ENCODE measurements at places on chromosomes 11 and 22.
A peak's percentile ranks its signal among the peaks of the same experiment; 100 is the strongest.

GRCh38 chr22:30457981-30458380 lies 13.8 kb downstream of the SEC14L3 start:
- no peak for DNase-seq

DNA sequence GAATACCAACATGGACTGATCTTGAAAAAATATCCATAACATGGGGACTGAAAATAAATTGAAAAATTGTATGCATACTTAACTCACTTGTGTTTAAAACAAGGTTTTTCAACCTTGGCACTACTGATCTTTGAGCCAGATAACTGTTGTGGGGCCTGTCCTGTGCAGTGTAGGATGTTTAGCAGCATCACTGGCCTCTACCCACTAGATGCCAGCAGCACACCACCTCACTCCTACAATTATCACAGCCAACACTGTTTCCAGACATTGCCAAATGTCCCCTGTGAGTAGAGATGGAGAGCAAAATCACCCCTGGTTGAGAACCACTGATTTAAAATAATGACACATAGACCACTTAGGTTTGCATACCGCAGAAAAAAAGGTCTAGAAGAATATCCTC lies 45.0 kb upstream of the SLC1A2 start:
- no peak for DNase-seq

GRCh38 chr11:58742981-58743880 lies 11.5 kb upstream of the GLYAT start:
- no peak for DNase-seq

DNA sequence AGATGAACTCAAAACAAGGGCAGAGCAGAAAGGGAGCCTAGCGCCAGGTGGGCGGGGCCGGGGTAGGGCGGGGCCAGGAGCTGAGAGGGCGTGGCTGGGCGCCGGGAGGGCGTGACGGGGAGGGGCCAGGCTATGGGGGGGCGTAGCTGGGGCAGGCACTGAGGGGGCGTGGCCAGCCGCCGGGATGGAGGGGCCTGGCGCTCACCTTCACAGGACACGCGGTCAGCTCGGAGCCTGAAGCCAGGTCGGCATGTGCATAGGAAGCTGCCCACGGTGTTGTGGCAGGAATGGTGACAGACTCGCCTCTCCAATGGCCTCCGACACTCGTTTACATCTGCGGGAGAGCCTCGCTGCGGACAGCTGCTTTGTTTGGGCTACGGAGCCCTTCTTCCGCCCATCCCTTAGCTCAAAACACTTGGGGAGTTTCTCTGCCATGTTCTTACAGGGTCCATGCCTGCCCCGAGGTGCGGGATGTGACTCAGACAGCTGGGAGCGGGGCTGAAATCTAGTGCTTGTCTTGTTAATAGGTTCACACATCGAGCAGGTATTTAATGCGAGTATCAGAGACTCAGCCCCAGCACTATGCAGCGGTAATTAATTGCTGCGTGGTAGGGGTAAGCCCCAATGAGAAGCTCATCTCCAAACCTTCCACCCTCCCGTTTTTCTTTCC lies 13.4 kb downstream of the VWCE start:
- DNase-seq = no peak

DNA sequence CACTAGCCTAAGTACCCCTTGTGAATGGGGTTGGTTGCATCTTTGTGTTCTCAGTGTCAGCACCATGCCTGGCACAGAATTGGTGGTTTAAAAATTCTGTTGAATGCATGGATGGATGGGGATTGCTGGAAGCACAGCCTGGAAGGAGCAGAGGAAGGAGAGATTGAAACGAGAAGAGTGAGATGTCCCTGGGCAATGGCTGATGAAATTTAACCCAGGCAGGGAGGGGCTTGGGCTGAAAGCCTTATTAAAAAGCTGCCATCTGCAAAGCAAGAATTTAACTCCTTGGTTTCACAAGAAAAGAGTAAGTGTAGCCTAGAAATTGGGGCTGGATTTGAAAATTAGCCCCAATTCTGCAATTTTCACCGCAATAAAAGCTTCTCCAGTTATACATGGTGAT lies 126.7 kb downstream of the TEAD1 start:
- DNase-seq = no peak

GRCh38 chr11:94049351-94049750 lies 28.2 kb downstream of the HEPHL1 start:
- DNase-seq = no peak

- no peak for DNase-seq
Observed at GRCh38 chr11:70643642-70644041, 245.3 kb downstream of the CTTN start.

DNA sequence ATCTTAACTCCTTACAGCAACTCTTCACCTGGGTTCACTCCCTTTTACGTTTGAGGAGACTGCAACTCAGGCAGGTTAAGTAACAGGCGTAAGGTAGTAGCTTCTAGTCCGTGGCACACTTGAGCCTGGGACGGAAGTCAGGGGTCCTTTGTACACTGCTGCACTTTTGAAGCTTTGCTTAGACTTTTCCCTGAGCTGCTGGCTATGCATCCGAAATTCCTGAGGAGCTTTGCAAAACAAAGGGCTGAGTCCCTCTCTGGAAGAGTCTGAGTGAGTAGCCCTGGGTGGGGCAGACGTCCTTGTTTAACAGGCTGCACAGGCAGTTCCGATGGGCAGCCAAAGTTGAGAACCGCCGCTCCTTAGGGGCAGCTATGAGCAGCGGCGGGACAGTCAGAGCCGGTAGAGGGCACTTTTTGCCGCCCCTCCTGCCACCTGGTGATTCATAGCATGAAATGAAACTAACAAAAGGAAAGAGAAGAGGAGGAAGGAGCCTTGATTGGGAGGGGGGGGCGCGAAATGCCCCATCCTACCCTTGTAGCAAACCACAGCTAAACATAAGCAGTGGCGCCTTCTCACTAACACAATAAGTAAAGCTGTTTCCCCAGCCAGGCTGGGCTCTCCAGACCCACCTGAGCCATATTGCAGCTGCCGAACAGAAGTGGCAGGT lies 1.4 kb downstream of the TMEM109 start:
- peak; percentile 47 for DNase-seq

Data from T follicular helper cell (primary cell).